ENCODE measurements at places on chromosomes 2 and 18.

DNA sequence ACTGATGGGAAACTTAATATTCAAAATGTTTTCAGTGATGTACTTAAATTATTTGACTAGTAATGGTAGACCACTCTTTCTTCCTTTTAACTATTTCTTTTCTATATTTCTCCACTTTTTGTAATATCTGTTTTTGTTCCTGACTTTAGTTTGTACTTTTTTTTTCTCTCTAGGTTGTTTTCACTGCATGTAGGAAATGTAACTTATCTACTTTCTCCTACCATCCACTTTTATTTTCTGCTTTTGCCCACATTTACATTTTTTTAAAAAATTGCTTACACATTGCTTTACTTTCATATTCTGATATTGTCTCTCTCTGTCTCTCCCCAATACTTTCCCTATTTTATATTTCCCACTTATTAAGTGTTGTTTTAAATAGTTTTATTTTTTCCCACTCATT lies 47.0 kb downstream of the ZNF407 start:
- DNase-seq = no peak

GRCh38 chr2:237184192-237184918 lies 98.7 kb downstream of the COPS8 start:
- DNase-seq = no peak

DNA sequence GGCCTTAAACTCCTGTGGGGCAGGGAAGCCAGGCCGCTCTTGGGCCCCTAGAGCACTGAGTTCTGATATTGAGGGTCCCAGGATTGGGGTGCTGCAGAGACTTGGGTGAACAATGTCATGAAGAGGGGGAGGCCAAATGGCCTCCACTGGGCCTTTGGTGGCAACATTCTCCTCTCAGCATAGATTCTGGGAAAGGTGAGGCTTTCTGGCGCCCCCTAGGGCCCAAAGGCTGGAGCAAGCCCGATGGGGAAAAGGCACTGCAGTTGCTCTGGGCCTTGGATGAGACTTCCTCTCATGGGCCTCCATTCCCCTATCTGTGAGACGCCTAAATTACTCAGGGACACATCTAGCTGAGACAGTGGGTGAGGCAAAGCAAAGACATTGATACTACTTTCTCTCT lies 84.8 kb downstream of the ACAA2 start:
- peak; percentile 35 for DNase-seq

- no peak for DNase-seq
Observed at GRCh38 chr18:48966523-48966922, 15.8 kb upstream of the SMAD7 start.

- DNase-seq = peak; percentile 38
Observed at GRCh38 chr2:24919037-24919505, 966 bp downstream of the ADCY3 start.

GRCh38 chr2:24877067-24877466 lies 43.0 kb downstream of the ADCY3 start:
- no peak for DNase-seq

DNA sequence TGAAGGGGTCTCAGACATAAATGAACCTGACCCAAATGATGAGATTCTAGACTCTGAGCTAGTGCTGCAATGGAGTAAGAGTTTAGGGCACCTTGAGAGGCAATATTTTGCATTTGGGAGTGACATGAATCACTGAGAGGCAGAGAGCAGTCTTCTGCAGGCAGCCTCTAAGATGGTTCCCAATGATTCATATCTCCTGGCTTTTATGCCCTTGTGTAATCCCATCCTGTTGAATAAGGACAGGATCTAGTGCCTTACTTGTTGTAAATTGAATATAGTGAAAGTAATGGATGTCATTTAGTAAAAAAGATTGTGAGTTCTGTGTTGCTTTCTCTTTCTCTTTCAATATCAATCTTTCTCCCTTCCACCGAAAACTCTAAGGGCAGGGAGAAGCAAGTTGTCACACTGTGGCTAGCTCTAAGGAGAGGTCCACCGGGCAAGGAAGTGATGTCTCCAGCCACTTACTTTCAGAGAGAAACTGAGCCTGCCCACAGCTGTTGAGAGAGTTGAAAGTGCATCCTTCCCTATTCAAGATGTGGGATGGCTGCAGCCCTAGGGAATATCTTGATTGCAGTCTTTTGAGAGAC lies 144.7 kb downstream of the TRIB2 start:
- DNase-seq = no peak

- DNase-seq = no peak
Observed at GRCh38 chr2:59756150-59756549, 797.3 kb downstream of the BCL11A start.

GRCh38 chr2:224970311-224970710 lies 72.0 kb downstream of the DOCK10 start:
- no peak for DNase-seq

DNA sequence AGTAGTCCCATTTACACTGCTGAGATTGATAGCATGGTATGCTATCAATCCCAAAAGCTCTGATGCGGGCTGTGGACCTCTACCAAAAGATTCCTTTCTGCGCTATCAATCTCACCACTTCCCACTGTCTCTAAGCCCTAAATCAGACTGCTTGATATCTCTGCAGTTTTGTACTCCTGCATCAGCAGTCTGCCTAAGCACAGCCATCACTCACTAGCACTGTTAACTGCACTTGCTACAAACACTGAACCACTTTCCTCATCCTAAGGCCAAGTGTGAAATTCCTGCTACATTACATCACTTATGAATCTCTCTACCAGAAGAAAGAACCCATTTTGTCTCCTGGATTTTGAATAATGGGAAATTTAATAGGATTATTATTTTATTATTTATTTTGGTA lies 237.0 kb downstream of the HNMT start:
- DNase-seq = no peak

DNA sequence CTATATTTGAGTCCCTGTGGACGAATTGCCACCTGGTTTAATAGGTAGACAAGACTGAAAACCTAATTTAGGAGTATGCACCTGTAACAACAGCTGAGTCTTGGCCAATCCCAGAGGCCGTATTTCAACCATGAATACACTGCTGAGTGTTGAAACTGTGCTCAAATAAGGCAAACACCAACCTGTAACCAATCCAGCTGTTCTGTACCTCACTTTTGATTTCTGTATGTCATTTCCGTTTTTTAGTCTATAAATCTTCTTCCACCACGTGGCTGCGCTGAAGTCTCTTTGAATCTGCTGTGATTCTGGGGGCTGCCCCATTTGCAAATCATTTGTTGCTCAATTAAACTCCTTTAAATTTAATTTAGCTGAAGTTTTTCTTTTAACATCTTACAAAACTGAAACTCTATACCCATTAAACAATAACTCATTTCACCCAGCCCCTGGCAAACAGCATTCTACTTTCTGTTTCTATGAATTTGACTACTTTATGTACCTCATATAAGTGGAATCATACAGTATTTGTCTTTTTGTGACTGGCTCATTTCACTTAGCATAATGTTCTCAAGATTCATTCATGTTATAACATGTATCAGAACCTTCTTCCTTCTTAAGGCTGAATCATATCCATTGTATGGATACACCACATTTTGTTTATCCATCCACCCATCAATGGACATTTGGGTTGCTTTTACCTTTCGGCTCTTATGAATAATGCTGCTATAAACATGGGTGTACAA lies 7.5 kb upstream of the YPEL5 start:
- DNase-seq = no peak

DNA sequence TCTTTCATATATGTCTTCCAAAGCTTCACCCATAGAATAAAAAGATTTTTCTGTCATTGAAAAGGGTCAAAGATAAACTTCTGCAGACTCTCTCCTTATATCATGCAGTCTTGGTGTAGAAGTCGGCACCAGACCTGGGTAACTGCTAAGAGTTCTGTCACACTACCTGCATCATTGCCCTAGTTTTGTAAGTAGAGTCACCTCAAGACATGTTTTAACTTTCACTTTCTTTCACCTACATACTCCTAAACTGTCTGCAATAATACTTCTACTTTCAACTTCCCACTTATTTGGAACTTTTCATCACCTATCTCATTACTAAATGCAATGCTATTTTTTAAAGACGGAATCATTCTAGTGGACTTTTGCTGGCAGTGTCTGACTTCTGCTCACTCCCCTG lies 475.6 kb upstream of the VRK2 start:
- no peak for DNase-seq

DNA sequence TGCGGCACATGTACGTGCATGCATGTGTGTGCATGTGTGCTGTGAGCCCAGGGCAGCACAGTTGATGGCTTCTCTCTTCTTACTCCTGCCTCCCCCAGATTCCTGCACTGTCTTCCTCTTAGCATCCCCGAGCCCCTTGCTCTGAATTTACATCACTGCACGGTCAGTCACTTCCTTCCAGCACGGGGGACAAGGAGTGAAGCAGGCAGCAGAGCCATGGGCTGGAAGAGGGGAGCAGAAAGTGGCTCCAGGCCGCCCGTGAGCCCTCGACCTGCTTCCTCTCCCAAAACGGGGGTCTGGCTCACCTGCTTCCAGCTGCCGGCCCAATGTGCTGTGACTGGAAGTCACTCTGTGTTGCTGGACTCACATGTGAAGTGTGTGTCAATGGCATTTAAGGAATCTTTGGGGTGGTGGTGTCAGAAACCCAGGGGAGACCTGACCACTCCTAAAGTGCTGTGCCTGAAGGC lies 106.1 kb downstream of the FAM210A start:
- no peak for DNase-seq

GRCh38 chr2:224016963-224017362 lies 22.1 kb downstream of the SERPINE2 start:
- no peak for DNase-seq

DNA sequence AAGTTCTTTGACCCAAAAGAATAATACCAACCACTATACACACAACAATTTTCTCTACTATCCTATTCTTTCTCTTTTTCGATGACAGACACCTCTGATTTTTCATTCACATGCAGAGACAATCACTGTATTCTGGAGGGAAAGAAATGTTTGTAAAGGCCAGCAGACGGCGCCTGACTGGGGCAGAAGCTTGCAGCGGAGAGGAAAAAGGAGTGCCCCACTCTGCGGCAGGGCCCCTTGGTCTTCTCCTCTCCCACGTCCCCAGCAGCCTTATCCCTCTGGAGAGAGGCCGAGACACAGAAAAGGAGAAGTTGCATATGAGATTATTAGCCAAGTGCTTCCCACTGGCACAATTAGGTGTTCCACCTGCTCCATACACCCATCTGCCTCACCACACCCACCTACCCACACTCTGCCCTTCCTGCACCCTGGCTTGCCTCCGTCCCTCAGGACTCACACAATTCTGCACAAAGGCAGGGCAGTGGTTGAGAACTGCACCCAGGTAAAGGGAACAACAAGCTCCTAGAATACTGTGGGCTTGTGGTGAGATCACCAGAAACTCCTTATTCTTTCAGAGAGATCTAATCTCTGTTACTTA lies 687.3 kb downstream of the NRXN1 start:
- peak; percentile 6 for DNase-seq

DNA sequence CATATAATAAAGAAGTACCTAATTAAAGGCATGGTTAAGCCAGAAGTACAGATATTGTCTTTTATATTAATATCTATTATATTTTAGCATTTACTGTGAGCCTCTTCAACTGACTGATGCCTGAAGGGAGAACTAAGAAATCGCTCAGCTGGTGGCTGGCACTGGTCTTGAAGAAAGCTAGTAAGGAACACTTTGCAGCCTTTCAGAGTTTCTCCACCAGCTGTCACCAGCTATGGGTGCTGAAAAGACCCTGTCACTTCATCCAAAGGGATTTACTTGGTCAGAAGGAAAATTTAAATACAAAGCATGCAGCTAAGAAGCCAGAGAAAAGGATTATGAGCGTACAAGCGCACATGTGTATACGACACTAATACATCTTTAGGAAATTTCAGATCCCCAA lies 525.9 kb downstream of the TMEM182 start:
- no peak for DNase-seq

DNA sequence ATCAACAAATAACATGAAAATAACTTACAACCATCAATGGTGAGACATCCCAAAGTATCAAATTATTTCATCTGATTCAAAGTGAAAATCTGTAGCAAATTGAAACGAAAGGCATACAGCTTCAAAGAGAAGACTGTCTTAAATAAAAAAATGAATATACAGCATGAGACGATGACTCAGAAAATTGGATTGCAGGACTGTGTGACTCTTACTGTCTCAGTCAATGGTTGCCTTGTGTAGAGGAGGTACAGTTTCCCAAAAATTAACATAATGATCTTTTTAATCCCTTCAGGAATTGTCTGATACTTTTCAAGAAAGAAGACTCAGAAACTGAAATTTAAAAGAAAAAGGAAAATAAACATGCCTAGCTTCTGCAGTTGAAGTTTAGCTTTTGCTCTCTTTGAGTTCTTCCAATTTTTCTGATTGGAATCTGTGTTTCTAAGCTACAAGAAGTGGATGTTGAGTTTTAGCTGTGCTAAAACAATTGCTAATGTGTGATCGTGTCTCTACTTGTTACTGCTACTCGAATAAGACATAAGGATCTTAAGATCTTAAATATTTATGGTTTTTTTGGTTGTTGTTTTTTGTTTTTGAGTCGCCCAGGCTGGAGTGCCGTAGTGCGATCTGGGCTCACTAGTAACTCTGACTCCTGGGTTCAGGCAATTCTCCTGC lies 41.1 kb upstream of the EPB41L3 start:
- no peak for DNase-seq

- DNase-seq = no peak
Observed at GRCh38 chr2:16404551-16405300, 260.9 kb downstream of the CYRIA start.

GRCh38 chr2:60450488-60450887 lies 103.0 kb downstream of the BCL11A start:
- no peak for DNase-seq

GRCh38 chr18:52519021-52519420 lies 179.0 kb downstream of the DCC start:
- no peak for DNase-seq

- no peak for DNase-seq
Observed at GRCh38 chr18:70195852-70196434, 9.5 kb downstream of the RTTN start.

GRCh38 chr2:110957293-110957692 lies 163.4 kb upstream of the BCL2L11 start:
- DNase-seq = no peak

GRCh38 chr18:79393635-79394533 lies 1.8 kb upstream of the NFATC1 start:
- no peak for DNase-seq

DNA sequence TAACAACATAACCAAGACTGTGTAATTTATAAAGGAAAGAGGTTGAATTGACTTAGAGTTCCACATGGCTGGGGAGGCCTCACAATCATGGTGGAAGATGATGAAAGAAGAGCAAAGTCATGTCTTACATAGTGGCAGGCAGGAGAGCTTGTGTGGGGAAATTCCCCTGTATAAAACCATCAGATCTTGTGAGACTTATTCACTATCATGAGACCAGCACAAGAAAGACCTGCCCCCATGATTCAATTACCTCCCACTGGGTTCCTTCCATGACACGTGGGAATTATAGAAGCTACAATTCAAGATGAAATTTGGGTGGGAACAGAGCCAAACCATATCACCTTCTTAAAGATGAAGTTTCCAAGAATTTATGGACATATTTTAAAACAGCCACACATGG lies 2.5 kb upstream of the IL36RN start:
- DNase-seq = no peak

Data from Caco-2 (cell line).